ENCODE measurements at places on chromosomes 3 and 15. TPM values are rescaled to one million over a fixed set of nuclear protein-coding genes. Genes with fewer than 3 reads are reported as not detected.

DNA sequence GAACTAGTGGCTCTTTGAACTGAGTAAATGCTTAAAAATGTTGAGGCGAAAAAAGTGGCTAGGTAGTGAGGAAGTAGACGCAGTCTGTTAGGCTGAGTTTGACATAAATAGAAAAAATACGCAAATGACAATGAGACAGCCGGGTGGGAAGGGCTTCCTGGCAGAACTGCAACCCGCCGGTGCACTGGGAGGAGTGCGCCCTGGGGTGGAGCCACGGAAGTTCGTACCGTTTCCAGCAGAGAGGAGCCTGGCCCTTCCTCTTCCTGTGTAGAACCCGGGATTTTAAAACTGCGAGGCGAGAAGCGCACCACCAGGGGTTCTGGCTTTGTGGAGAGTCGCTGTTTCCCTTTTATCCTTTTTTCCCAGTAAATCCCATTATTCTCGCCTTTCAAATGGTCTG is 602.6 kb downstream of the PYDC2 start:
- DNase-seq = no peak

Gene UROC1
- not detected for total RNA-seq

Gene RHCG
- not detected for total RNA-seq

- no peak for DNase-seq
These were observed 208.0 kb downstream of the MECOM start for GRCh38 chr3:169455472-169455871.

GRCh38 chr3:37909067-37909911 is 47.6 kb downstream of the CTDSPL start:
- DNase-seq = no peak

Gene ARHGAP31
- 0.84 TPM for total RNA-seq

Gene MYRIP
- 0.29 TPM for total RNA-seq

Gene SLC6A1
- total RNA-seq = not detected

Gene FRMD5
- total RNA-seq = 7.8 TPM

Gene PGBD4
- total RNA-seq = 1.8 TPM

GRCh38 chr3:58369876-58370275 is 37.2 kb downstream of the PXK start:
- no peak for DNase-seq

DNA sequence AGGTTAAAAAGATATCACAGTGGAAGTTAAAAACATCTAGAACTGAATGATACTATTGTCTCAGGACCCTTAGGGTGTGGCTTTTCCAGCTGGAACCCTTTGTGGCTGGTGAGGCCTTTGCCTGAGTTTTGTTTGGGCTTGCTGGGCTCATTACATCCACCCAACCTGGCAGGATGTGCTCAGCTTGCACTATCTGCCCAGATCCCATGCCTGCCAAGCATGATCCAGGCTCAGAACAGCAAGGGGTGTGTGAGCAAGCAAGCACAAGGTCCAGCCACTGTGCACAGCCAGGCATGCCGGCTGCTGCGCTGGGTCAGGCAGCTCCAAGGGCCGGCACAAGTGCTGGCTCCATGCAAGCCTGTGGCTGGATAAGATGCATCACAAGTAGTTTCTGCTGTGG is 512.7 kb upstream of the CDIN1 start:
- DNase-seq = no peak

- DNase-seq = no peak
These were observed 39.7 kb downstream of the SLC28A1 start for GRCh38 chr15:84924077-84924731.

GRCh38 chr3:30180310-30181177 is 425.9 kb upstream of the TGFBR2 start:
- DNase-seq = no peak

DNA sequence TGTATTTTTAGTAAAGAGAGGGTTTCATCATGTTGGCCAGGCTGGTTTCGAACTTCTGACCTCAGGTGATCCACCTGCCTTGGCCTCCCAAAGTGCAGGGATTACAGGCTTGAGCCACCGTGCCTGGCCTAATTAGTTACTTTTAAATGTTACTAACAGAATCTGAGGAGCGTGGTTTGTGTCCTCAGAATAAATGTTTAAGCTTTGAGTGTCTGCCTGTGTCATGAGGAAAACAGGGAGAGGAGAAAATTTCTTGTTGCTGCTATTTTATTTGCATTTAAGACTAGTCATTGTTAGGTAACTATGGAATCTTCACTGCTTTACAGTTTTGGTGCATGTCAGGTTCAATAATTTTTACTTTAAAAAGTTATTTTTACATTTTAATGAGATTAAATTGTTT is 68.8 kb downstream of the TCF12 start:
- DNase-seq = no peak

Gene HDC
- not detected for total RNA-seq

Gene SLC6A11
- 0.19 TPM for total RNA-seq

DNA sequence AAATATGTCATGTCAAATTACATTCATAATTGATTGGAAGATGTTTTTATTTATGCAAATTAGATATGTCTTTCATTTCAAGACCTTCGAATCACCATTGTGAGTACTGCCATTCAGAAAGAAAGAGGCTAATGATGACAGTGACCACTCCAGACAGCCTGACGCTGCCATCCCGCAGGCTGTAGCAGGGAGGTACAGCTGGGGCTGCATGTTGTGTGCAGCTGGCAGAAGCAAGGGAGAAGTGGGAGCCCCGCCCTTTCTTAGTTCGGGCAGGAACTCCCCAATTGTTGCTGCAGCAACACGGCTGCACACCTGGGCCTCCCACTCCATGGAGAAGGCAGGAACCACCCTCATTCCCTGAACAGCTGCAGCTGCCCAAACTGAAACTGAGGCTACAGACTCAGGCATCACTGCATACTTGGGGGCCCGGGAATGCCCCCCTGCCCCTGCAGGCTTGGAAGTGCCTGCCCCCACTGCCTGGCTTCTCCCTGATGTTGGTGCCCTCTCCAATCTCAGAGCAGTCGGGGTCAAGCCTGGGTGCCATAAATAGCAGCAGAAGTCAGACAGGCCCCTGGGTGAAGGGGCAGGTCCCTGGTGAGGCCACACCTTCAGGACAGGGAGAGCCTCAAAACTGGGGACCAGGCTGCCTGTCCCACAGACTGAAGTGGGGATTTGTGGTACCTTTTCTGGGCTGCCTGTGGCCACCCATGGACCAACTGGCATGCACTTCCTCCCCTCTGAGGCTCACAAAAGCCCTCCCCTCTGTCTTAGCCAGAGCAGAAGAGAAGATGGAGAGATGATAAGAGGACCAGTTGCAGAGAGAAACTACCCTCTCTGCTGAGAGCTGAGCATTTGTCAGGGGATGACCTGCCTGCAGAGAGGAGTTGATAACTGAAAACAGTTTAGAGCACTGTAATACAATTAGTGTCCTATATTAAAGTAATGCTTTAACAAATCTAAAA is 964.6 kb downstream of the SI start:
- DNase-seq = no peak
